CD14-positive monocyte (primary cell): ENCODE measurements at places on chromosomes 7 and 10. TPM values are rescaled to one million over a fixed set of nuclear protein-coding genes. Genes with fewer than 3 reads are reported as not detected.
A peak's percentile ranks its signal among the peaks of the same experiment; 100 is the strongest.

- no peak for DNase-seq
- H3K27me3 ChIP-seq, result no peaks in the 10 kb centered on the region
- no peaks in the 10 kb centered on the region for H3K36me3 ChIP-seq
- no peak overlapping the region for H3K27ac ChIP-seq
- H3K4me3 ChIP-seq, result no peak overlapping the region
Observed at GRCh38 chr10:18423058-18423637, 228.2 kb downstream of the NSUN6 start.

The ANKRD1 gene
- polyA plus RNA-seq, result not detected

- no peaks in the 10 kb centered on the region for H3K4me1 ChIP-seq
- no peaks in the 10 kb centered on the region for H3K36me3 ChIP-seq
- no peaks in the 10 kb centered on the region for H3K27me3 ChIP-seq
- no peak overlapping the region for H3K27ac ChIP-seq
Observed at GRCh38 chr7:113199136-113199535, 80.8 kb upstream of the SMIM30 start.

The C10orf71 gene
- not detected in 2 replicates for polyA plus RNA-seq

- H3K4me1 ChIP-seq, result peaks cover 13% of the 10 kb centered on the region
- H3K27ac ChIP-seq, result peak overlapping the region; percentile 95
- no peaks in the 10 kb centered on the region for H3K27me3 ChIP-seq
Observed at GRCh38 chr7:140923358-140924006, 1.2 kb downstream of the BRAF start.

DNA sequence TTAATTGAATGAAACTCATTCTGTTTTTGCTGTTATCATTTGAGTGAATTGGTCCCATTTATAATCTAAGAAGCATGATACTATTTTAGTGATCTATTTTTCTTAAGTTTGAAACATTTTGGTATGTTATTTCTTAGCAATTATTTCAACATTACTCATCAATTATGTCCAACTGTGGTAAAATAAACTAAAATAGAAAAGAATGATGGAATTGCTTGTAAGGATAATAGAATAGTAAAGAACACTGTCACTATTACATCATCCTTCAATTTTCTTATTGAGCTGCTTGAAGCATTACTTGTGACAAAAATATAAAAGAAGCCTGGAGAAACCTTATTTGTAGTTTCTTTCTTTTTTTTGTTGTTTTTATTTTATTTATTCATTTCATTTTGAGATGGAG lies 42.4 kb downstream of the ZNF487 start:
- no peak for DNase-seq
- H3K36me3 ChIP-seq, result no peaks in the 10 kb centered on the region
- H3K27me3 ChIP-seq, result no peaks in the 10 kb centered on the region
- no peaks in the 10 kb centered on the region for H3K4me1 ChIP-seq
- H3K27ac ChIP-seq, result no peak overlapping the region
- H3K4me3 ChIP-seq, result no peak overlapping the region

- H3K4me1 ChIP-seq, result no peaks in the 10 kb centered on the region
- no peaks in the 10 kb centered on the region for H3K27me3 ChIP-seq
- no peak overlapping the region for H3K27ac ChIP-seq
- no peak for DNase-seq
Observed at GRCh38 chr7:141202535-141202934, 128.7 kb downstream of the TMEM178B start.

The PHKG1 gene
- polyA plus RNA-seq, result not detected
